Spleen (tissue), 13 donors: ENCODE measurements at places on chromosomes 1 and 21.

DNA sequence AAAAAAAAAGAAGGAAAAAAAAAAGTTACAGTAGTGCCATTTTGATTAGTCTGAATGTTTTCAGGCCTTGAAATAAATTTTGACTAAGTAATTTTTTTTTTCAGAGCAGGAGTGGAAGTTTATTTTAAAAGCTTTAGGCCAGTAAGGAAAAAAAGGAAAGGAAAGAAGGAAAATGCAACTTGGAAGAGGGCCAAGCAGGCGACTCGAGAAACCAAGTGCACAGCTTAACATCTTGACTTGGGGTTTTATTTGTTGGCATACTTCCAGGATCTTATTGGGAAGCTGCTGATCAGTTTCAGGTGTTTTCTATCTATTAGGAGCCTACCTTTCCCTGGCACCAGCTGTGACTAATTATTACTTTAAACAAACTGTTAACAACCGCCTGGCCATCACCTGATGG, 41.7 kb downstream of the ATF3 start:
- no peak for DNase-seq

GRCh38 chr1:230138561-230139239, 71.7 kb downstream of the GALNT2 start:
- DNase-seq = no peak

DNA sequence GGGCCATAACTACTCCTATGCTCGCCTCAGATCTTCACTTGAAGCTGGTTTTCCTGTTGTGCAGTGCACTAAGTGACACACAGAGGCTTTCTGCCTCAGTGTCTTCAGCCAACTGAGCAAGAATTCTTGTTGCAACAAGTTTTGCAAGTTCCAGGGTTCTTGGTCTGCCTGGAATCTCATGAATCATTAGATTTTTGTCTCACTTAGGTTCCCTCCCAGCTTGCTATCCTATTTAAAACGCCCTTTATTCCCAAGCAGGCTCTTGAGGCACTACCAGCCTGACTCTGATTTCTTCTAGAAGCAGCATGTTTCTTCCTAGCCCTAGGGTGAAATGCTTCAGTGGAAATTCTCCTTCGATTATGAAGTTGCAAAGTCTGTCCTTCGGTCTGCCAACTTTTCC, 158.8 kb downstream of the C1orf21 start:
- DNase-seq = no peak

DNA sequence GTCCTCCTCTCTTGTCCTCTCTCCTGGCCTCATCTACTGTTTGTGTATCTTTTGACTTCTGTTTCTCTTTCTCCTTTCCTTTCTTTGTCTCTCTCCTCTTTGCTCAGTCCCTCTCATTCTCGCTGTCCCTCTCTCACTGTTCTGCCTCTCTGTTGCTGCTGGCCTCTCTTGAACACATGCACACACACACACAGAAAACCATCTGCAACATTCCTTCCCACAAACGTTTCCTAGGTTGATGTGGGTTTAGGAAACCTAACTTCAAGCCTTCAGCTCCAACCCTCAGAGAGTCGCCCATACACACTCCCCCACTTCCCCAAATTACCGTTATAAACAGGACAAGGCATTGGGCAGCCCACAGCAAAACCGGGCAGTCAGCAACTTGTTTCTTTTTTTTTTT, 10.9 kb upstream of the SSBP3 start:
- DNase-seq = no peak

DNA sequence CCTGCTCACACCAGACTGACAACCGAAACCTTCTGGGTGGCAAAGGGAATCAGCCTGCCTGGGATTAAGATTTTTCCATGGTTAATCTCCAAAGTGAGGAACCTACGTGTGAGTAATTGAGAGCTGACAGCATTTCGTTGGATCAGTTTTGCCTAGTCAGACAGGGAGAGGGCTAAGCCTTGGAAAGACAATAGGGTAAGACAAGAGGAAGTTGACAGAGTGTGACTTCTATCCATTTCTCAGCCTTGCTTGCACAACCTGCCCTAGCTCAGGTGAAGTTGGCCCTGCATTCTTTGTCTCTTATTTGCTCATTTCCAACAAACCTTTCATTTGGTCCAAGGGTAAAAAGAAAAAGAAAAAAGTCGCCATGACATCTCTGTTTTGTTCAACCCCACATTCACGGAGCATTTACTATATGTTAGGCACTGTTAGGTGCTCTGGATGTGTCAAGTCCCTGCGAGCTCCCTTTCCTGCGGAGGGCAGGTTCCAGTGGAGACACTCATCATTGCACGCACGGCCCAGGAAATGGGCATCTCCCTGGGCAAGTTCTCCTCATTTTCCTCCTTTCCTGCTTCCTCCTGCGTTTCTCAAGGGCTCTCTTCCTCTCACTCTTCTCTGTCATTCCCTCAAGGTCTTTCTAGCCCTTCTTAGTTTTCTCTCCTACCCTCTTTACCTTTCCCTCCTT, 23.3 kb downstream of the KIRREL1 start:
- DNase-seq = no peak

DNA sequence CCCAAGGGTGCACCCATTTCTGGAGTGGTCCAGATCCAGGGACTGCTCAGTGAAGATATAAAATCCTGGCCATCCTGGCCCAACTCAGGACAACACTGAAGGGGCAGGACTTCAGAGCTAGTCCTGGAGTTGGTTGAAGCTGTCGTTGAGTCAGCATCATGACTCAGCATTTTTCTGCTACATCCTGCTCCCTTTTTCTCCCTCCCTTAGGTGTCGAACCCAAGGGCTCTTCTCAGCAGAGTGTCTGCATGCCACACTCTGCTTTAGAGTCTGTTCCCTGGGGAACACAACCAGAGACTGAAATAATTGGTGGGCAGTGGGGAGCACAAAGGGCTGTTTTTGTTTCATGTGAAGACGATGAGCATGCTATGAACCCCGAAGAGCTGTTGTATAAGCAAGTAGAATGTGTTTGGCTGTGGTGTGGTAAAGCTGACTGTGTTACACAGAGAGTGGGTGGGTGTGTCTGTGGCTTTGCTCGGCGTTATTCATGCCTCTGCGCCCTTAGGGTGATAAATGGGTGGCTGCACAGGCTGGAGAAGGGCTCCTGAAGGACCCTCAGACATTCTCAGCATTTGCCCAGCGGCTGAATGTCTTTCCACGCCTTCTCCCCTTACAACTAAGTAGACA, 167.2 kb downstream of the CYYR1 start:
- DNase-seq = no peak

DNA sequence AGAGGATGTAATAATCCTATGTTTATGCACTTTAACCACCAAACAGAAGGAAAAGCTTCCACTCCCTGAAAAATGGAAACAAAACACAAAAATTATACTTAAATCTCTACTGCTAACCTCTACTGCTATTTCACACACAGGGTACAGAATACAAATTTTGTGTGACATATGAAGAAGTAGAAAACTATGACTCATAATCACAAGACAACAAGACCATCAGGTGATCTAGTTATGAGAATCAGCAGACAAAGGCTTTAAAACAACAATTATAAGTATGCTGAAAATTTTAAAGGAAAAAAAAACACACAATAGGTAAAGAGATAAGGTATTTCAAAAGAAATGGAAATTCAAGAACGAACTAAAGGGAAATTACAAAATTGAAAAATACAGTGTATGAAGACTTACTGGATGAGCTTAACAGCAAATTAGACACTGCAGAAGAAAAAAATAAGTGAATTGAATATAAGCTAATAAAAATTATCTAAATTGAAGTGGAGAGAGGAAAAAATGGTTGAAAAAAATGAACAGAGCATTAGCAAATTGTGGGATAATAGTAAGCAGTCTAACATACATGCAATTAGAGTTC, 13.6 kb upstream of the NAV1 start:
- DNase-seq = no peak

DNA sequence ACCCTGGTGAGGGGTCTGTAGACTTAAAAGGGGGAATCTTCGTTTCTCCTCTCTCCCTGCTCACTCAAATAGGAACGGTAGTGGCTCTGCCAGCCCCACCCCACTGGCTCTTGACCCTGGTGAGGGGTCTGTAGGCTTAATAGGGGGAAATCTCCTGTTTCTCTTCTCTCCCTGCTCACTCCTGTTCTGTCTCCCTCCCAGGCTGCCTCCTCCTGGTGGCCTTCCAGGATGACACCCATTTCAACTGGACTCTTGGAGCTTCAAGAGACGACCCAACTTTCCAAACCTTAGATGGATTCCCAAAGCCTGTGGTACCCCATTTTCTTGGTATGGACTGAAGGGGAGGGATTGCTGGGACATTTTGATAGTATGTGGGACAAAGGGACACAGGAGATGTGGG, 1.4 kb upstream of the EPHB2 start:
- peak; percentile 21 for DNase-seq

DNA sequence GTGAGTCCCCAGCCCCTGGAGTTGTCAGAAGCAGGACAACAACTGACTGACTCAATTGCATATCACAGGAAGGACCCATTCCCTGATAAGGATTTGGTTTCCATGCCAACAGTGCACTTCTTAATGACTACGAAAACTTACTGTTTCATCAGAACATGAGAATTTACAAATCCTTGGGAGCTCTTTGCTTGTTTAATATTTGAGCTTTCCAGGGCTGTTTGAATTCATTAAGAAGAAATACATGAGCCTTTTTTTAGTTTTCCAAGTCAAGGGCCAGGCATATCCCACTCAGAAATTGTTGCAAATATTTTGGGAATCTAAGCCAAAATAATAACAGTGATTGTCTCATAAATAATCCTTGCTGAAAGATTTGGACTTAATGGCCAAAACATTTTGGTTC, 27.2 kb upstream of the COL24A1 start:
- no peak for DNase-seq

GRCh38 chr1:214492401-214493075, 58.9 kb downstream of the PTPN14 start:
- no peak for DNase-seq
